ENCODE measurements at places on chromosomes 3 and 15.

GRCh38 chr3:73569246-73569760 lies 55.4 kb downstream of the PDZRN3 start:
- DNase-seq, result no peak

DNA sequence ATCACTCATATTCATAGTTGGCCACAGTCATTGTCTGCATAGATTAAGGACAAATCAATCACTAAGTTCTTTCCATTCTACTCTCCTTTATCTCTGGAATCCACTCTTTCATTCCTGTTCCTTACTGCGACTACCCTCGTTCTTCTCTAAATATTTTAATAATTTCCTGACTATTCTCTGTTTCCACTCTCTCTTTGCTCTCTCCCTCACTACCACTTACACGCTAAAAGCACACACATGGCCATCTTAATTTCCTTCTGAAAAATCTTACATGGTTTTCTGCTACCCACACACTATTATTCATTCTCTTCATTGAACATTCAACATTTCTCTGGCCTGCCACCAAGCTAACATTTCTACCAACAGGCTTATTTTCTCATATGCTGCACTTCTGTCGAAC lies 279.6 kb upstream of the PLSCR5 start:
- no peak for DNase-seq

- no peak for DNase-seq
Measured at GRCh38 chr3:73319179-73319769, 257.8 kb downstream of the EBLN2 start.

DNA sequence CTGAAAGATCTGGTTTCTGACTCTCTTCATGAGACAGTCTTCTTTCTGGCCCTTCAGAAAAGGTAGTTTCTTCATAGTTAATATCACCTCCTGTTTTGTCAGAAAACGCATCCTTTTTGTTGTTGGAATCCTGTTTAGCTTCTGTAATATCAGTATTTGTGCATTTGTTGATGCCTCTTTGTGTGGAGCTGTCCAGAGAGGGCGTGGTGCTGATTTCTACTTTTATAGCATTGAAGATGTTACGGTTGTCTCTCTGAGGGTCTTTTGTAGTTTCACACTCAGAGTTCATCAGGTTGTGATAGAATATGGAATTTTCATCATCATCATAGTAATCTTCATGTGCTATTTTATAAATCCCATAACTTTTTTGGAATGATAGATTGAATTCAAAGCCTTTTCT lies 8.9 kb downstream of the GPR149 start:
- DNase-seq, result no peak

DNA sequence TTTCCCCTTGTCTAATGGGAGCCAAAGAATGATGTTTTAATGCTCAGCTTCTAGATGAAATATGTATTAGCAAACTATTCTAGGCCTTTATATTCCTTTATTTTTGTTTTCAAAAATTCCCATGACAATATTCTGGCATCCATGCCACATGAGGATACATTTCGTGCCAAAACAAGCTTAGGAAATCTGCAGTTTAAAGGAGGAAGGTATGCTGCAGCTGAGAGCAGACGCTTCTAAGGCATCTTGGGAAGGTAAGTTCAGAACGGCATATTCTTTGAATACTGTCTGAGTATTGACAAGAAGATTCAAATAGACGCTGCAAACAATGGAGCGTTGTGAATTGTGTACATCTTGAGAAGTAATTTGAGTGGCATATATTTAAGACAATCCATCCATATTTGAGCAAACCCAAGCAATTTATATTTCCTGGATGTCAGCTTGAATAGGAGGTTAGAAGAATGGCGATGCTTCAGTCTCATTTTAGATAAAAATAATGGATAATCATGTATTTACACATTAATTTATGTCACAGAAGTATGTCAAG lies 158.6 kb downstream of the RAP2B start:
- DNase-seq, result no peak

DNA sequence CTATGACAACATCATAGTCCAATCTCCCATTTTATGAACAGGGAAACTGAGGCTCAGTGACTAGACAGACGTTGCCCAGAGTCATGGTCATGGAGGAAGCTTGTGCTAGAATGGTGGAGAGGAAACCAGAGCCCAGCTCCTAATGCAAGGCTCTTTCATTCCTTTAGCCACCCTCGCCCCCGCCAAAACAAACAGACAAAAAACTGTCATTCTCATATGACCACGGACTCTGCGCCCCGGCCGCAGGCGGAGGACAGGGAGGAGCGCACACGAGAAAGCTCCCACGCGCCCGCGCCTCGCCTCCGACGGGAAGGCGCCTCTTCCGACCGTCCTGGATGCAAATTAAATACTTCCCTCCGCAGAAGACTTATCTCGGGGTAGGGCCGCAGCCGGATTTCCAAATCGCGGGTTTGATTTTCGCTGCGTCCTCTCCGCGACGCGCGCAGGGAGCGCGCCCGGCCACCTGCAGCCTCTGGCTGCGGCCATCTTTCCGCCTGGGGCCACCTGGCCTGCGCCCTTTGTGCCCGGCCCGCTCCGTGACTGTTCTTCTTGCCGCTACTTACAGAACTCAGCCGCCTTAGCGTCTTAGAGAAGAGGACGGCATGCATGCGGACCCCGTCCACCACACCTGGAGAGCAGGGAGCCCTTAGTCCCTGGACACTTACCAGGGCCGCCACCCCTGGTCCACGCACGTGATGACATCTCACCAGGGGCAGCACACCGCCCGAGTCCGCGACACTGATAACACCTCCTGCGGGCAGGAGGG lies 670 bp upstream of the ATP13A3 start:
- DNase-seq, result peak; percentile 20

DNA sequence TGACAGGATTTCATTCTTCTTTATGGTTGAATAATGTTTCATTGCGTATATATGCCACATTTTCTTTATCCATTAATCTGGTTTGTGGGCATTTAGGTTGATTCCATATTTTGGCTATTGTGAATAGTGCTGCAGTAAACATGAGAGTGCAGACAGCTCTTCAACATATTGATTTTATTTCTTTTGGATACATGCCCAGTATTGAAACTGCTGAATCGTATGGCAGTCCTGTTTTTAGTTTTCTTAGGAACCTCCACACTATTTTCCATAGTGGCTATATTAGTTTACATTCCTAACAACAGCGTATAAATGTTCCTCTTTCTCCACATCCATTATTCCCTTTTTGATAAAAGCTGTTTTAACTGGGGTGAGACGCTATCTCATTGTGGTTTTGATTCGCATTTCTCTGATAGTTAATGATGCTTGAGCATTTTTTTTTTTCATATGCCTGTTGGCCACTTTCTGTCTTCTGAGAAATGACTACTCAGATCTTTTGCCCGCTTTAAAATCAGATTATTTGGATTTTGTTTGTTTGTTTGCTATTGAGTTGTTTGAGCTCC lies 21.7 kb downstream of the AQP9 start:
- no peak for DNase-seq

DNA sequence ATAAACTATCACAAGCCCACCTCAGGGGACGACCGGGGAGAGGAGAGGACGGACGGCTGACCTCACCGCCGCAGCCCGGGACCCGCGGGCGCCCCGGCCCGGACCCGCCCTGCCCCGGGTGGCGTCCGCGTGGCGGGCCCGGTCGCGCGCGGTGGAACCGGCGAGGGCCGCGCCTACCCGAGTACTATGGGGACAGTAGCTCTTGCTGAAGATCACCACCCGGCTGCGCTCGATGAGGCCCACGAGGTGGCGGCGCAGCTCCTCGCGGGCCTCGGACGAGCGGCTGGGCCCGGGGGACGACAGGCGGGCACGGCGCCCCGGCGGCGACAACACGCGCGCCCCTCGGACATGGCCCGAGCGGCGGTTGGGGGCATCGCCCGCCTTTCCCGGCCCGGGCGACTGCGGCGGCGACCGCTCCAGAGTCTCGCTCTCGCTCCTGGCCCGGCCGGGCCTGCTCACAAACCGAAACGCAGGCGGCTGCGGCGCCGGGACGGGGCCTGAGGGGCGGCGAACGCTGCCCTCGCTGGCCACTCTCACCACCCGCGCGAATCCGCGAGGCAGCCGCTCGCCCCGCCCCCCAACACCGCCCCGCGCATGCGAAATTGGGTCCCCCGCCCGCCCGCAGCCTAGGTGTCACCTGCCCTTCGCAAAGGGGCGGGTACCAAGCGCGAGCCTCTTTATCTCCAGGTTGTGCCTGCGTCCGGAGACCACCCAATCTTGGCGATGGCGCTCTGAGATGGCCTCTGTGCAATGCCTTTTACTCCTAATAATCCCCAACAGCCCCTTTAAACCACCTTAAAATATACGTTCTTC lies at the start of gene TXNRD3:
TSS of gene TXNRD3 (minus strand) at position 554 of the 813 bp plus-strand sequence.
- DNase-seq, result peak; percentile 37

DNA sequence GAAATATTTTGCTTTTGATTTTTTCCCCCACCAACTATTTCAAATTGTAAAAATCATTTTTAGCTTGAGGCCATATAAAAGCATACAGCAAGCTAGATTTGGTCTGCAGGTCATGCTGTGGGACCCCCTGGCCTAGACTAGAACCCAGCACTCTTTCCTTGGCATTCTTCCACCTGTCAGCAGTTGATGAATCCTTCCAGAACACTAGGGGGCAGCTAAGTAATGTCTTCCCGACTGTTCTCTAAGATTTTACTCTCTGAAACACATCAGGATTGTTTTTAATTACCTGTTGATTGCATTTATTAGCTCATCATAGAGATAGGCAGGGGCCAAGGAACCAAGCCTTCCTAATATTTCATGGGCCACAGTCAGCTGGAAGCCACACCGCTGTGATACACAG lies 174.5 kb downstream of the CACNA1D start:
- no peak for DNase-seq

Data from effector CD4-positive, alpha-beta T cell (primary cell).